Activated CD4-positive, alpha-beta T cell treated with anti-CD3 and anti-CD28 coated beads for 4 hours (primary cell): ENCODE measurements at places on chromosomes 11 and 22.

GRCh38 chr22:24843048-24843447, 37.0 kb downstream of the SGSM1 start:
- no peak for DNase-seq

DNA sequence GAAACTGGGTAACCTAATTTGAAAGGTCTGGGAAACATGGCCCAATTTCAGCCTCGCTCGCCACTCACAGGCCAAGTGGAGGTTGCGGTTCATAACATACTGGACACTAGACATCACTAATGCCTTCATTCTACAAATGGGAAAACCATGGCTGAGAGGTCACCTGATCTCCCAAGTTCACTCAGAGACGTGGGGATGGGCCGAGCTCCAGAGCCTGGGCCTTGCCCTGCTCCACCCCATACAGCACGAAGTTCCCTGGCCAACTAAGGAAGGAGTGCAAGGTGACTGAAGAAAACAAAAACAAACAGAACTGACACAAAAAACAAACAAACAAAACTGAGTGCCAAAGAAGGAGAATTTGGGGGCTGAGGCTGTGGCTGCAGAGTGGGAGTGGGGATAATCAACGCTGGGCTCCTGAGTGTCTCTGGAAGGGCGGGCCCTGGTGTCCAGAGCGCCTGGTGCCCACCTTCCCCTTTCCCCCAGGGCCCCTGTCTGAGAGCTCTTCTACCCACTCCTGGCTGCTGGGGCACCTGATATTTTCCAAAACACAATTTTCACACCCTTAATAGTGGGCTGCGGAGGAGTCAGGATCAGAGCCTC, 46.5 kb upstream of the ADA2 start:
- no peak for DNase-seq

GRCh38 chr11:69540118-69541000, 58.9 kb downstream of the LINC01488 start:
- DNase-seq = no peak

- no peak for DNase-seq
Observed at GRCh38 chr11:7538031-7538430, 24.2 kb downstream of the PPFIBP2 start.

GRCh38 chr11:34316347-34317035, 41.3 kb downstream of the ABTB2 start:
- no peak for DNase-seq

DNA sequence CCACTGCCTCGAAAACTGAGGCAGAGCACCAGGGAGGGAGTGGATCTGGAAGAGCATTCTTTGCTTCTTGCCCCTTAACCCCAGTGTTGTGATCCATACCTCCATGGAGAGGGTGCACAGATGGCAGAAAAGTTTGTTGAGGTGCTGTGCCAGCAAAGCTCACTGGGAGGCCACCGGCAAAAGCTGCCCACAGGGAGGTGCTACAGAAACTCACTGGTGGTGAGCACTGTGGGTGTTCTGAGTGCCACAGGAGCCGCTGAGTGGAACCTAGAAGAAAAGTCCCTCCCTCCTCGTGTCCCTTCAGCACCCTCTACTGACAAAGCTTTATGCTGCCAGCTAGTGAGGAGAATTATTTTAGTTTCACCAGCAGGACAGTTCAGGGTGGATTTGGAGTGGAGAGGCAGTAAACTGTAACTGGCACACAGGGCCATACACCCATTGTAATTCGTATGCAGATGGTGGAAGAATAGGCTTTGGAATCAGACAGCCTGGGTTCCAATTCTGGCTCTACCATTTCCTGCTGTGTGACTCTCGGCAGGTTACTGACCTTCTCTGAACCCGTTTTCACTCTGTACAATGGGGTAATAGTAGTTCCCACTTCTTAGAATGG, 84.6 kb downstream of the SWAP70 start:
- peak; percentile 48 for DNase-seq

DNA sequence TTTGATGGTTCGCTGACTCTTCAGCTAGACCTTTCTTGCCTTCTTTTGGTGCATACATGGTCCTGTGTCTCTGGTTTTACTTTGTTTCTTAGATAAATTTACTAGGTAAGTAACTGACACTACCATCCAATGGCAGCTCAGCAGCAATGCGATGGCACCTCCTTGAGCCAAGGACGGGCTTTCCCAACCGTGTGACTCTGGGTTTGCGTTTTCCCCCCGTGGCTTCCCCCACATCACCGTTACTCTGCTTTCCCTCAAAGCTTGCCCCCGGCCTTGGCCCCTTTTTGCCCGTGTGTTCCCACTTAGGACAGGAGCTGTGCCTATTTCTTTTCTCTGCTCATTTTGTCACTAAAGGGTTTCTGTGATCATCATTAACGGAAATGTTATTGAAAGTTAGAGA, 41.5 kb downstream of the TBC1D22A start:
- DNase-seq = no peak

GRCh38 chr11:124762624-124763155, 600 bp upstream of the ESAM start:
- DNase-seq = no peak

DNA sequence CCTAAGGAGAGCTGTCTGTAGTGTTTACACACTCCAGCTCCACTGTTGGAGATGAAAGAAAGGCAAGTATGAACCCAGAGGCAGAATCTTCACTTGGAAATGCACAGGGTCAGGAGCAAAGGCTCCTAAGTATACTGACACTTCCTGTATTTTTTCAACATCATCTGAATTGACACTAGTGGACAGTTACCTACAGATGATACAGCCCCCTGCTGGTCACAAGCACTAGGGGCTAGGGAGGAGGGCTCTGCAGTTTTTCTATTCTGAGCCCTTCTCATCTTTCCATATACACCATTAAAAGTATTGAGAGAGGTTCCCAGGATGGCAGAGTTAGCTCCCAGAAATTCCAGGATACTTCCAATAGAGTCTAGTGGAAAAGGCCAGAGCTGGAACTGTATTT, 290.3 kb upstream of the API5 start:
- no peak for DNase-seq

GRCh38 chr11:115802641-115803040, 298.4 kb upstream of the CADM1 start:
- DNase-seq = no peak

DNA sequence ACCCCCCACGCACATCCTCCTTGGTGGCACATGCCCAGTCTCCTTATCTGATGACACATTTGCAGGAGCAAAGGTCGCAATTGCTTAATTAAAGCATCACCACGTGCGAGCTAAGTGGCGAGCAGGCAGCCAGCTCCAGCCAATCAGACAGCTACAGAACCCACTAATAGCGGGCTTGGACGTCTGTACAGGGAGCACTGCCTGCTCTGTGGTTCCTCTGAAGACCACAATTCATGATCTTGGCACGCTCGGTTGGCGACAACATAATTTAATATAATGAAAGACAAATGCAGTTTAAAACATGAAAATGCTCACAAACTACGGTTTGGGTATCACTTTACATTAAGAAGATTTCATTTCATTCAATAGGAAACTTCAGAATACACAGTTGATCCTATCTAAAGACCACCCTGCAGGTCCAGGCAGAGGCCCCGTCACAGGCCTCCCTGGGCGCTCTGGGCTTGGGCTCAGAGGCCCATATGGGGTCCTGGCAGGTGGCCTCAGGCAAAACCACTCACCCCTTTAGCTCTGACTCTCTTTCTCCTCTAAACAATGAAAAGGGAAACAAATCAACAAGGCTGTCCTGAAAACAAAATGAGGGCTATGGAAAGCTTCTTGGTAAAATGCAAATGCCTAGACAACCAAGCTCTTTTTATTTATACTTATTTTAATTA, 10.4 kb downstream of the PACSIN2 start:
- no peak for DNase-seq

GRCh38 chr11:75771646-75772410, 3.2 kb downstream of the DGAT2 start:
- no peak for DNase-seq

DNA sequence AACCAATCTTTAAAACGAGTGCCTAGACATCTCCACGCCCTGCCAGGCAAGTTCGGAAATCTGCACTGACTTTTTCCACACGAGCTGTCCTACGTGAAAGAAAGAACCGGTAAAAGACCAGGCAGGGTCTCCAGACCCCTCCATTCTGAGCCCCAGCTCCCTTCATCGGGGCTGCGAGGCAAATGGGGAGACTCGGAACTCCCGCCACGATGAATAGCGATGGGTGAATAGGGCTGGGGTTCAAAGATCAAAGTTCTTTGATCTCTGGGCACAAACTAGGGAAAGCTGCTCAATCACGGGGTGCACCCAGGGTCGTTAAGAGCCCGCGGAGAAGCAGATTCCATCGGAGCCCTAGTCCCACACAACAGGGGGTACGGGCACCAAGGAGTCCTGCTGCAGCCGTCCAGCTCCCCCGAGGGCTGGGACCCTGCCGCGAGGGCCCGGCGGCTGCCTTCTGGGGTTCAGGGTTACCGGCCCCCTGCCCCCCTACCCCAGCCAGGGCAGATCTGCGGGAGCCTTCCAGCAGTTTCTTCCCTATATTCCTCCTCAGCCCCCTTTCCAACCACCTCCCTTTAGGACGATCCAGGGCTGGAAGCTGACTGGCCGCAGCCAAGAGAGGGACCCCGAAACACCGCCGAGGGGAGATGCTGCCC, 1.1 kb downstream of the LRP4 start:
- DNase-seq = no peak

DNA sequence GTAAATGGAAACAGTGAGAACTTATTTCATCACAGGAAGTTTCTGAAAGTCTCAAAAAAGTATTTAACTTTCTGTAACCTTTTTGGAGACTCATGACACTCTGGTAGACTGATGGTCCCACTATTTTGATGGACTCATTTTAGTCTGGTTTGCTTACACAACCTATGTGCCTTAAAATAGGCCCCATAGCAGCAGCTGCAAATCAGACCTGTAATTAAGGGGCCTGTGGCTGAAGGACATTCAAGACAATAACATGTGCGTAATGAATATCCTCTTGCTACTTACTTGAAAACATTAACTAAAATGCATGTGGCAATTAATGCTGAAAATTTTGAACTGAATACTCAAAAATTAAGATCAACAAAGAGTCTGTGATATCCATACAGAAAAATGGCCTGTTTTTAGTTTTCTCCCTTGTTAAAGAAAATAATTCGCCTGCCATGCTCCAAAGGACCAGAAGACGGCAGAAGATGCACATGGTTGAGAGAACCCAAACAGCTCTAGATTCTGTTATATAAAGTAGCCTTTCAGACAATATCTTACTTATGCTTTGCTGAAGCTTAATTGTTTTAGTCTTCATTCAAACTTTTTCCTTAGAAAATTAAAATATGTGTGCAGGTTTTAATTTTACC, 568.5 kb downstream of the KCNA4 start:
- no peak for DNase-seq

GRCh38 chr22:48431536-48432315, 1395.9 kb downstream of the BRD1 start:
- DNase-seq = no peak

- DNase-seq = no peak
Observed at GRCh38 chr11:36053862-36054261, 110.0 kb downstream of the LDLRAD3 start.

DNA sequence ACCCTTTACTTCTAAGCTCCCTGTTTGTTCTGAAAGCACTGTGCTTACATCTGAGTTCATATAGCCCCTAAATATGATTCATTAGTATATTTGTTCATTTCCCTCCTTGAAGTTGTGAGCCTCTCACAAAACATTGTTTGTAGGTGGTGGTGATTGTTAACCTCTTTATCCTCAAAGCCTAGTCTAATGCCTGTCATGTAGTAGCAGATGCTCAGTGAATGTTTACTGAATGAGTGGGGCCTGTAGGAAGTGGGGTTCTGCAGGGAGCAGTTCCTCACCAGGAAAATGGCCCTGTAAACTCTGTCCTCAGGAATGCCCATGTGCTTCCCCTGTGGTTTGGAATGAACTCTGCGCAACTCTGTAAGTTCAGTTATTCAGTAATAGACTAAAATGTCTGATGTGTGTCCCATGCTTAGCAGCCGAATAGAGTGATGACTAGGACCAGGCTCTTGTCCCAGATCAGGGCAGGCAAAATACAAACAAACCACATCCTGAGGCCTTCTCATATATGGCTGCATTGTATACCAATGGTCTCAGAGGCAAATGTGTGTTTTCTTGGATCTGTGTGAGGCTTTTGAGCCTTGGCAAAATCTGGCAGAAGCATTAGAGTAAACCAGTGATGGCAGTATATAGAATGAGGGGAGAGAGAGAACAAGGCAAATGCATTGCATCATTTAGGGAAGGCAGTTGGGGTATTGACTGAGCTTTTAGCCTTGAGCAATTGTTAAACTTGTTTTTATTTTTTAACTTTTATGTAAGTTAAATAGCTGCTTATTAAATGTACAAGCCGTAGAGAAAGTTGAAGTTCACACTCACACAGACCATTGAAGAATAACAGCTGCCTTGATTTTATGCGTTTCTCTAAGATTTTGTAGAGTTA, 91.4 kb upstream of the BIRC3 start:
- no peak for DNase-seq

DNA sequence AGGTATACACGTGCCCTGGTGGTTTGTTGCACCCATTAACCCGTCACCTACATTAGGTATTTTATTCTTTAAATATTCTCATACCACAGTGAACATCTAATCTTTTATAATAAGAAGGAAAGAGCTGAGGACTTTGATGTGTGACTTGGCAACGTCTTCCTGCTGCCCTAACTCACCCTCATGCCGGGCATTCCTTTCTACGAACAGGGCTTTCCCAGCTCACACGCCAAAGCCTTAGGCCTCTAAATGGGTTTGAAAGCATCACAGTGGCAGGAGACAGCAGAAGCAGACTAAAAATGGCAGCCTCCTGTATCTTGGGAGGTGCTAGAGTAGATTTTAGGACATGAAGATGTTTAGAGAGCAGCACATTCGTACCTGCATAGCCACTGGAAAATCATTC, 52.6 kb downstream of the CLTCL1 start:
- DNase-seq = no peak

DNA sequence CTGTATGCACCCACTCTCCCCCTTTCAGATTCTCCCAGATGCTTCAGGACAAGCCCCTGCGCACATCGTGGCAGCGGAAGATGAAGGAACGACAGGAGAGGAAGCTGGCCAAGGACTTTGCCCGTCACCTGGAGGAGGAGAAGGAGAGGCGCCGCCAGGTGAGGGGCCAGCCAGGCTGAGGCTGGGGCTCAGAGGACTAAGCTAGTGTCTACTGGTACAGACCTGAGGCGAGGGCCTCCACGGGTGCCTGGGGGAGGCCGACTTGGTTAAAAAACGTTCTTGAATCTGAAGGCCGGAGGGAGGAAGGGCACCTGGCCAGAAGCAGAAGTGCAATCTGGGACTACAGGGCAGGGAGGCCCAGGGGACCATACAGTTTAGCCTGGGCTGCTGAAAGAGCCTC, 6.0 kb downstream of the CCDC86 start:
- DNase-seq = no peak

DNA sequence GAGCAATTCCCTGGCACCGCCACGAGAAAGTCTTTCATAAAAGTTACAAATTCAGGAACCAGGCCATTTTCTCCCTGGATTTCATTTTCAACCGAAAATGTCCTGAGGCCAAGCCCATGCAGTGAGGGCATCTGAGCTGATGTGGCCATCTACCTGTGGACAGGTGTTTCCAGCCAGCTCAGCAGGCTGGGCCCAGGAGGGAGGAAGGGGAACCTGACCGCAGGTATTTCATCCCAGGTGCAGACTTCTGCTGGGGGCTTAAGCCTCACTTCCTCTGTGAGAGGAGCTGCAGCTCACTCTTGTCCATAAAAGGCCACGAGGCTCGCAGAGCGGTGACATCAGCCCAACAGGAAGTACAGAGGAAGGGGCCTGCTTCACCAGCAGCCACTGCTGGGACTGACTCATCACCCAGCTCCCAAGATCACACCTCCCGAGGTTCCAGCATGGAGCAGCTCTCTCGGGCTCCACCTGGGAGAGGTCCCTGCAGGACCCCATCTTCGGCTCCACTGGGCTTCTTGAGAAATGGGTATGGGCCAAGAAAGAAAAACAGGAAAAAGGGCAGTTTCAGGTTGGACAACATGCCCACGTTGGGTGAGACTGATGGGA, 56.4 kb downstream of the MYH9 start:
- DNase-seq = peak; percentile 77

GRCh38 chr11:82732348-82732733, 1.3 kb downstream of the FAM181B start:
- no peak for DNase-seq
